ENCODE measurements at places on chromosomes 3 and 15.
A peak's percentile ranks its signal among the peaks of the same experiment; 100 is the strongest.

DNA sequence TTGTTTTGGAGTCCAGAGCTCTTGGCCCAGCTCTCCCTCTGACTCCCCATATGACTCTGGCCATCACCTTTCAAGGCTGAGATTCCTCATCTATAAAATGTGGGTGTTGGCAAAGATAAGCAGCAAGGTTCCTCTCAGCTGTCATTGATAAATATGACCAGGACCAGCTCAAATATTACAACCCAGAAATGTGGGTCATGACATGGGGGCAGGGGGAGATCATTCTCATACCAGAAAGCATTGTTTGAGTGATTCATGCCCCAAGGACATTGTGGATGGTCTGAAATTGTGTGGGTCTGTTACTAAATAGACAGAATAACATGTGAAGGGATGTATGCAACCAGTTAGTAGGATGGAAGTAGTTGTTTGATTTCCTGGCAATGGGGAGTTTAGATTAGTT, 13.9 kb downstream of the UPK1B start:
- DNase-seq = no peak
- H3K4me1 ChIP-seq = no peaks in the 10 kb centered on the region
- H3K4me3 ChIP-seq = no peak overlapping the region
- H3K27me3 ChIP-seq = no peaks in the 10 kb centered on the region
- H3K36me3 ChIP-seq = no peaks in the 10 kb centered on the region

DNA sequence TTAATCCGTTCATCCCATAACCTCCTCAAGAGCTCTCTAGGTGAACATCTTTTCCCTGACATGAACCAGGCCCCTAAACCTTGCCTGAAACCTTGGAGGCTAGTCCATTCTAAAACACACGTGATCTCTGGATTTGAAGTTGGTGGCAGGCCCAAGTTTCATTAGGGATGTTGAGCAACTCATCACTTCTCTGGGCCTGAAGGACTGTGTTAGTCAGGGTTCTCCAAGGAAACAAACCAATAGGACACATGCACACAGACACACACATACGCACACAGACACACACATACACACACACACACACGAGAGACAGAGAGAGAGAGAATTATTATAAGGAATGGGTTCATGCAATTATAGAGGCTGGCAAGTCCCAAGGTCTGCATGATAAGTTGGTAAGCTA, 31.9 kb downstream of the ACAN start:
- no peaks in the 10 kb centered on the region for H3K27me3 ChIP-seq
- no peak overlapping the region for H3K4me3 ChIP-seq
- no peaks in the 10 kb centered on the region for H3K36me3 ChIP-seq

GRCh38 chr15:29747837-29748417, 74.3 kb downstream of the TJP1 start:
- no peak overlapping the region for H3K4me3 ChIP-seq
- DNase-seq = no peak
- no peak overlapping the region for H3K27ac ChIP-seq
- no peaks in the 10 kb centered on the region for H3K27me3 ChIP-seq

- no peak overlapping the region for H3K27ac ChIP-seq
- no peak for DNase-seq
- peaks cover 4% of the 10 kb centered on the region for H3K4me1 ChIP-seq
- H3K4me3 ChIP-seq = no peak overlapping the region
Measured at GRCh38 chr3:133014325-133014724, 23.9 kb upstream of the TMEM108 start.

GRCh38 chr15:99635794-99636193, 70.0 kb downstream of the MEF2A start:
- no peak for DNase-seq
- peak overlapping the region; percentile 15 for H3K27ac ChIP-seq
- peaks cover 42% of the 10 kb centered on the region for H3K36me3 ChIP-seq
- H3K27me3 ChIP-seq = no peaks in the 10 kb centered on the region
- no peak overlapping the region for H3K4me3 ChIP-seq

- H3K4me3 ChIP-seq = peak overlapping the region; percentile 89
- H3K4me1 ChIP-seq = peaks cover 35% of the 10 kb centered on the region
- no peaks in the 10 kb centered on the region for H3K27me3 ChIP-seq
- peak overlapping the region; percentile 92 for H3K27ac ChIP-seq
- no peak for DNase-seq
Measured at GRCh38 chr3:33438881-33439545, 1.2 kb downstream of the UBP1 start.

GRCh38 chr3:185823078-185824044, 1.5 kb downstream of the IGF2BP2 start:
- peaks cover 38% of the 10 kb centered on the region for H3K4me1 ChIP-seq
- H3K4me3 ChIP-seq = peak overlapping the region; percentile 96
- H3K27ac ChIP-seq = peak overlapping the region; percentile 97
- H3K27me3 ChIP-seq = no peaks in the 10 kb centered on the region

DNA sequence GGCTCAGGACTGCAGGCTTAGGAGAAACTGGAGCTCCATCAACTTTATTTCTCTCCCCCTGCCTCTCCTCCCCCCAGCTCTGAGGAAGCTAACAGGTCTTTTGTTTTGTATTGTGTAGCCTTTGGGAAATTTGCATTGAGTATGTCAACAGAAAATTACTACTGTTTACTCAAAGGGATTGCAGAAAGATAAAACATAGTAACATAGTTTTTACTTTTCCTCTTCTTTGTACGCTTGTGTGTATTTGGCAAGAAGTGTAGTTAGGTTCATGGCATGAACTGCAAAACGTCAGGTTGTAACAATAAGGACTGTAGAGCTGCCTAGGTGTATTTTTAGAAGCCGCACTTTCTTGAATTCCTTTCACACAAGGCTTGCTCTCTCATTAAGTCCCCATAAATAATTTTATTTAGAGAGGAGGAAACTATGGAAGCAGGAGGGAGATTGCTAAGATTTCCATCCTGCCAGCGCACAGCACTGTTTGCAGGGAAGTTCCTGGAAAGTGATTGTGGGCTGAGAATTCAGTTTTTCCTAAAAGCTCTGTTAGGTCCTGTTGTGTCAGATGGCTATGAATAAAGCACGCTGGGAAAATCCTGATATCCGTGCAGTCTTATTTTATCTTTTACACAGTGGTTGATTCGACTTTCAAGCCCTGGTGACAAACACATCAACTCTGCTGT, 21.1 kb upstream of the SATB1 start:
- no peak for DNase-seq
- H3K4me1 ChIP-seq = peaks cover 4% of the 10 kb centered on the region
- peaks cover 58% of the 10 kb centered on the region for H3K27me3 ChIP-seq

DNA sequence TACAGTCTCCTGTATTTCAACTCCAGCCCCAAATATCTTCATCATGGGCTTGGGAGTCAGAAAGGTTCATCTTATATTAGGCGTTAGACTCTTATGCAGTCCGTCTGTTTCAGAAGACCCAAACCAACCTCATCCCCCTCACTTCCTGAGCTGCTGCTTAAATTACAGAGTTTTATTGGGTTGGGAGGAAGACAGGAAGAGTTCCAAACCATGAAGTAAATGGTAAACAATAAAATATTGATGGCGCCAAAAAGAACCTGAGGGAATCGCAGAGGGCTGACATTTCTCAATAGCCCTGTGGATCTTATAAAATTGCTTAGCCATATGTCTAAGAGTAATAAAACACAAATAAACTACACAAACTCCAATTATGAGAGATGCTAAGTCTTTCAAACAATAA, 116.9 kb upstream of the C3orf80 start:
- no peaks in the 10 kb centered on the region for H3K36me3 ChIP-seq
- peaks cover 6% of the 10 kb centered on the region for H3K27me3 ChIP-seq
- no peak overlapping the region for H3K4me3 ChIP-seq
- no peaks in the 10 kb centered on the region for H3K4me1 ChIP-seq
- DNase-seq = no peak

DNA sequence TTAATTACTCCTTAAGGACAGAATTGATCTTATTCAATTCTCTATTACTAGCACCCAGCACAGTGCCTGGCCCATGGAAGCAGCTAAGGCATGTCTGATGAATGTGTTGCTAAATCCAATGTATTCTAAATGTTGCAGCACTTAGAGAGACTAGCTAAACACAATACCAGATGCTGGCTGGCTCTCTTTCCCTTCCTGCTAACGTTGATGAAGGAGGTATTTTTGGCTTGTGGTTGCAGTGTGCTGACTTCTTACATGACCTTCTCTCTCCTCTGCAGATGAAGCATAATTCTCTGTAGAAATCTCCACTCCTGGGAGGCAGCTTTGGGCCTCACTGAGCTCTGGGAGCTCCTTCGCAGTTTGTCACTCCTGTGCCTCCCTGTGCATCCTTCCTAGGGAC, 183.6 kb downstream of the PEX5L start:
- H3K4me3 ChIP-seq = no peak overlapping the region
- H3K27me3 ChIP-seq = no peaks in the 10 kb centered on the region
- no peaks in the 10 kb centered on the region for H3K36me3 ChIP-seq
- no peaks in the 10 kb centered on the region for H3K4me1 ChIP-seq
- DNase-seq = no peak
- H3K27ac ChIP-seq = no peak overlapping the region

DNA sequence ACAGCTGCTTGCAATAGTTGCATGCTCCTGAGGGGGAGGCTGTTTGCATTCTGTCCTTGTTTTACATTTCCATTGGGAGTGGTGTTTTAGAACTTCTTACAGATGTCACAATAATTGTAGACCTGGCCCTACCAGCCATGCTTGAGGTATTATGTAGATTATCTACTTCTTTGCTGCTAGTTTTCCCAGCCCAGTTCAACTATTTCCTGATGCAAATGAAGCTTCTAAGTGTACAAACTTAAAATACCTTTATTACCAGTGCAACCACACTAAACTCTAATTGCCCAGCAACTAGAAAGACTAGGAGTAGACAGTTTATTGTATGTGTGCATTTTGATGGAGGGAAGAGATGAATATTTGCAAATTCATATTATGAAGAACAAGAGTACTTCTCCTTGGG, 104.9 kb upstream of the MYZAP start:
- no peaks in the 10 kb centered on the region for H3K27me3 ChIP-seq
- H3K4me3 ChIP-seq = no peak overlapping the region
- no peak for DNase-seq
- peak overlapping the region; percentile 8 for H3K27ac ChIP-seq
- peaks cover 6% of the 10 kb centered on the region for H3K4me1 ChIP-seq

- peaks cover 26% of the 10 kb centered on the region for H3K4me1 ChIP-seq
- peak overlapping the region; percentile 81 for H3K27ac ChIP-seq
- H3K36me3 ChIP-seq = no peaks in the 10 kb centered on the region
- H3K4me3 ChIP-seq = peak overlapping the region; percentile 81
Measured at GRCh38 chr15:89998923-89999675, 2.0 kb upstream of the ZNF710 start.

DNA sequence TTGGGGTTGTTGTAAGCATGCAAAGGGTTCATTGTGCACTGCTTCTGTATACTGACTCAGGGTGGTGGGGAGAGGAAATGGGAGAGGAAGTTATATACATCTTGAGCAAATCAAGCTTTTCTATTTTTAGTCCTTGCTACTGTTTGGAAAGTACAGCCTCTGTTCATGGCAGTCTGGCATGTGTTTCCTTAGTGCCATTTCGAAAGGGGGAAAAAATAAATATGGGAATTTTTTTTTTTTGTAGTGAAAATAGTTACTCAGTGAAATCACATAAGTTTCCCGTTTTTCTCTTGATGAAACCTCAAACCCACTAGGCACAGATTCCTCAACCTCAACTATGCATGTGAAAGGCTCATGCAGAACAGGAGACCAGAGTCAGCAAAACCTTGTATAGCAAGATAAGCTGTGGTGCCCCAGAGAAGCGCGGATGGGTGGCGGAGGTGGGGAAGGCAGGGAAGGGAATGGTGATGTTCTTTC, 353.3 kb downstream of the LPP start:
- no peaks in the 10 kb centered on the region for H3K27me3 ChIP-seq
- H3K4me3 ChIP-seq = no peak overlapping the region
- H3K36me3 ChIP-seq = peaks cover 32% of the 10 kb centered on the region
- no peak for DNase-seq

DNA sequence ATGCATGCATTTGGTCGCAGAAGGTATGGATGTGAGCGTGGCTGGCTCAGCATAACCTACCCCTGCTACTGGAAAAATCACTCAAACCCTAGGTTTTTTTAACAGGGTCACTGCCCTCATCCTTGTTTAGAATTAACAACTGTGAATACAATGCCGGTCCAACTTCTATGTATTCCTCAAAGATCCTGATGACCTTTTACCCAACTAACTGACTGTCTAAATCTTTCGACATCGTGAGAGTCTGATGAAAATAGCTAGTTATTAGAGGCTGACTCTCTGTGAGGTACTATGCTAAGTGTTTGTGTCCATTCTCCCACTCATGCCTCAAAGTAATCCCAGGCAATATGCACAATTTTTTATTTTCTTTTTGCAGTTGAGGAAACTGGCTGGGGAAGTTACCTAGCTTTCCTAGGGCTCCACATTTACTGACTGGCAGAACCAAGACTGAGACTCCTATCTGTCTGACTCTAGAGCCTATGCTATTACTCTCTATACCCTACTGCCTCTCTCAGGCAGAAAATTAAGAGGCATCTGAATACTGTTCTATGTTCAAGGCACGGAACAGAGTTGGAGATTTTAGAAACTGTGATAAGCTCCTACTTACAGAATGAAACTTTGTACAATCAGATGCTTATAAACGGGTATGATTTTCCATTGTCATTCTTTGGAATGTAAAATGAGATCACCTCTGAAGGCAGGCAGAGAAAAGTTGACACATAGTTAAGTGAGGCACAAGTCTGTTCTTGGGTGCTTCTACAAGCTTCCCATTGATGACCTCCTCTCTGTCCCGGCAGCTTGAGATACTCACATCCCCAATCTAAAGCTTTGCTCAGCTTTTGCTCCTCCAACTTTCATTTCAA, 56.4 kb downstream of the FILIP1L start:
- H3K4me1 ChIP-seq = peaks cover 15% of the 10 kb centered on the region
- H3K27ac ChIP-seq = no peak overlapping the region
- no peaks in the 10 kb centered on the region for H3K27me3 ChIP-seq
- H3K36me3 ChIP-seq = peaks cover 7% of the 10 kb centered on the region

- no peaks in the 10 kb centered on the region for H3K36me3 ChIP-seq
- H3K4me1 ChIP-seq = peaks cover 39% of the 10 kb centered on the region
- no peak for DNase-seq
- H3K27ac ChIP-seq = peak overlapping the region; percentile 84
- peak overlapping the region; percentile 68 for H3K4me3 ChIP-seq
- H3K27me3 ChIP-seq = peaks cover 25% of the 10 kb centered on the region
Measured at GRCh38 chr15:63436872-63437375, 55.3 kb upstream of the CA12 start.

DNA sequence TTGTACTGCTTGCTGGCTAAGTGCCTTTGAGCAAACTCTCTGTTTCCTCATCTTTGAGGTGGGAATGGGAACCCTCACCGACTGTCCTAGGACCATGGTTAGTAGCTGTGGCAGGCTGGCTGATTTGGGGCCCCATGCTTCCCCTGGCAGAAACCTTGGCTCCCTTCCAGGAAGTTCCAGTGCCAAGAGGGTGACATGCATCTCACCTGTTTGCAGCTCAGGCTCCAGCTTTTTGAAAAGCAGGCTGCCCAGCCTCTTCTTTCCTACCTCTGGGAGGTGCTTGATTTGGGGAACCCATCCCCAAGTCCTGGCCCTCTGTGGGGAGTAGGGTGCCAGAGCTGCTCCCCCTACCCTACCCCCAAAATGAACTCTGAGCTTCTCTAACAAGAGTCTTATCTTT, 50.8 kb downstream of the RAB11A start:
- H3K36me3 ChIP-seq = peaks cover 10% of the 10 kb centered on the region
- DNase-seq = no peak
- peaks cover 22% of the 10 kb centered on the region for H3K4me1 ChIP-seq
- H3K27me3 ChIP-seq = no peaks in the 10 kb centered on the region
- H3K4me3 ChIP-seq = no peak overlapping the region

- H3K27ac ChIP-seq = no peak overlapping the region
- no peak for DNase-seq
- H3K4me1 ChIP-seq = peaks cover 6% of the 10 kb centered on the region
- no peak overlapping the region for H3K4me3 ChIP-seq
- no peaks in the 10 kb centered on the region for H3K27me3 ChIP-seq
Measured at GRCh38 chr3:158488670-158489069, 82.3 kb upstream of the MLF1 start.

All from type B pancreatic cell (in vitro differentiated cells).